Left renal pelvis (tissue), 4 donors: ENCODE measurements at places on chromosomes 3 and 15.

DNA sequence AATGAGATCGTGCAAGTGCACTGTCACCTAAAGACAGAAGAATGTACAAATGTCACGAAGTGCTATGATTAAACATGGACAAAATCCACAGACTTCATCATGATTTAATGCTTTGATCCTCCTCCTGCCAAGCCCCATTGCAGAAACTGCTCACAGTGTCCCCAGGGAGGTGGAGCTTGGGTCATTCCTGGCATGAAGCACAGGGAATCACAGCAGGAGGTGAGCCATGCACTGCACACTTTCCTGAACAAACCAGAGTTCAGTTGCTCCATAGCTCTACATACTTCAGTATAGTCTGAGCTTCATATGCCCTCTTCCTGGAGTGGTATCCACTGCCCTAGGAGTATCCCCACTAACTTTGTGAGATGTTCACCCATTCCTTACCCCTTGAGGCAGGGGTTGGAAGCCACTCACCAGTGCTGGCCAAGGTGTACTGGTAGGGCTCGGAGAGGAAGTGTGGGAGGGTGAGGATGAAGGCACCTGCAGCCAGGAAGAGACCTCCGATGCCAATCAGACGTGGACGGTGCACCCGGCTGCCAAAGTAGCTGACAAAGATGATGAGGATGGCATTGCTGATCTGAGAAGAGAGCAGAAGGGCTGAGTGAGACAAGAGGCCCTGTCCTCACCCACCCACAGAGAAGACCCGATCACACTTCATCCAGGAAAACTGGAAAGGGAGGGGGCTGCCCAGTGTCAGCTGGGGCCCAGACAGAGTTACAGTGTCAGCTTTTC, 56.3 kb downstream of the SLCO2A1 start:
- no peak for DNase-seq

DNA sequence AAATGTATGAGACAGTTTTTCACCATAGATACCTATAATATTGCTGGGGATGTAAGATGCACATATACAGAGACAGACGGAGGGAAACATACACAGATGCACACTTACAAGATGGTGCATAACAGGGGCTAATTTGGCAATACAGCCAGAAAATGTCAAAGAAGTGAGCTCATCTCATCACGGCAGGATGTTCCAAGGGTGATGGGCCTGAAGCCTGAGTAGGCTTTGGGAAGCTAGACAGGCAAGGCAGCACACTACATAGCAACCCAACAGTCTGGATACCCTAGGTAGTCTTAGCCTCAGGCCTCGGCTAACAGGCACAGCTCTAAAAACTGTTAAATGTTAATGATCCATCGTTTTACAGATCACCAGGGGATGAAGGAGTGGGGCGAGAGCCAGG, 148.5 kb downstream of the OSBPL10 start:
- no peak for DNase-seq

- no peak for DNase-seq
Observed at GRCh38 chr3:98406034-98406433, 15.6 kb downstream of the OR5K3 start.

GRCh38 chr3:109356442-109357155, 19.3 kb upstream of the DPPA4 start:
- DNase-seq, result no peak

- DNase-seq, result no peak
Observed at GRCh38 chr3:128323206-128324081, 143.2 kb downstream of the DNAJB8 start.

DNA sequence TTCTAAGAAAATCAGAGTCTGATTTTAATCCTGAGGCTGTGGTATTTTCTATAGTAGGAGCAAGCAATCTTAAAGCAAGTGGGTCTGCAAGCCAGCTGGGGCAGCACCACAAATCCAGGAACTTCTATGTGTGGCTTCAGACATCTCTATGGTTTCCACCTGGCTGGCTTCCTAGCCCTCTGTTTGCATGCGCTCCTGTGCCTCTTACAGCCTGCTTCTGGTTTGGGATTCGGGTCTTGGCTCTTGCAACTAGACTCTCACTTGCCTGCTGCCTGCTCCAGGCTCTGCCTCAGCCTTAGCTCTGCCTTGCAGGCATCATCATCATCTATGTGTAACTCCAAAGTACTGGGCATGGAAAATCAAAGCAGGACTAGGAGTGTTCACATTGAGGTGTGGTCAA, 43.4 kb downstream of the MINDY4B start:
- DNase-seq, result no peak

DNA sequence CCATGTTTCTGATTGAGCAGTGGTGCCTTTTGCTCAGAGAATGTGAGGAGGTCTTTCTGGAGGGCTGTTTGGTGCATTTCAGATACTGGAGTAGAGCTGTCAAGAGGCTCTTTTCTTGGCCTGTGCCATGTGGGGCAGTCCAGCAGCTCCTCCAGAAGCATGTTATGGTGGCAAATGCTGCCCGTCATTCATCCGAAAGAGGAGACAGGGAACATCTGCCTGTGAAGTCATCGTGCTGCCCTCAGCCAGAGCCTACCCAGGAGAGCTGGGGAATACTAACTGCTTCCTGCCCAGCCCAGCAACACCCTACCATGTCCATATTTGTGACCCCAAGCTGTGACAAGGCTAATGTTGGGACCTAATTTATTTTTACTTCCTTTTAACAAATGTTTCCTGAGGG, 82.2 kb upstream of the SLC6A6 start:
- no peak for DNase-seq

DNA sequence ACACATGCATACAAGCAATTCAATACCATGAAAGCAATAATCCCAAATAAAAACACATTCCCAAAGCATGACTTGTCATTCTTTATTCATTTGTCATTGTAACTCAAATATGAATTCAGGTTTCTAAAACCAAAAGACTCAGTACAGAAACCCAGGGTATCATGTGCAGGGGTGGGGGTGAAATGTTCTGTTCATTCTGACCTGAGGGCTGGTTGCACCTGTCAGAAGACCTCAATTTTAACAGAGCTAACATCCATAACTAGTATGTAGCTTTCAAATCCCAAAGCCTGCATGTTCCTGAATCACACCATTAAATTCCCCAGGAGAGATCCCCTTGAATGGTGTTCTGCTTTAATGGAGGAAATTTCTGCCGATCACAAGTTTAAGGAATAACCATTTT, 738.7 kb downstream of the MCTP2 start:
- no peak for DNase-seq

- DNase-seq, result no peak
Observed at GRCh38 chr15:69451951-69452691, 497 bp upstream of the RPLP1 start.

DNA sequence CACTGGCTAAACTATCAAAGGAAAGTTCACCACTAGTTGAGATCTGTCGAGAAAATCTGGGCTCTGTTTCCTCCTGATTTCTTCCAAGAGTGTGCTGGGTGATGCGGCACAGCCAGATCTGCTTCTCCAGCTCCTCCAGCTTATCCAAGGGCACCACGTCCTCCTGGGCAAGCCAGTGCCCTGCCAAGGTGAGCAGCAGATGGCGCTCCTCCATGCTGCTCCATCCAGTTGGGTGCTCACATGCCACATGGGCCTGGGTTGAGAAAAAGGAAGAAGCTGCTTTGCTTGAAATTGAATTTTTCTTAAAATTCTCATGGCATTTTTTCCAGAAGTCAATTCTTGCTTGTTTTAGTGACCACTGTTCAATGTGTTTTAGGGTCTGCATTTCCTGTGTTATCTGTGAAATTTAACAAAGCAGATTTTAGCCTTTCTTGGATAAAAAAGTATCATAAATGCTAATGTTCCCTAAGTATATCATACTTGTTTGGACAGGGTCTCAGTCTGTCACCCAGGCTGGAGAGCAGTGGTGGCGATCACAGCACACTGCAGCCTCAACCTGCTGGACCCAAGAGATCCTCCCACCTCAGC, 47.3 kb downstream of the EIF3J start:
- no peak for DNase-seq

DNA sequence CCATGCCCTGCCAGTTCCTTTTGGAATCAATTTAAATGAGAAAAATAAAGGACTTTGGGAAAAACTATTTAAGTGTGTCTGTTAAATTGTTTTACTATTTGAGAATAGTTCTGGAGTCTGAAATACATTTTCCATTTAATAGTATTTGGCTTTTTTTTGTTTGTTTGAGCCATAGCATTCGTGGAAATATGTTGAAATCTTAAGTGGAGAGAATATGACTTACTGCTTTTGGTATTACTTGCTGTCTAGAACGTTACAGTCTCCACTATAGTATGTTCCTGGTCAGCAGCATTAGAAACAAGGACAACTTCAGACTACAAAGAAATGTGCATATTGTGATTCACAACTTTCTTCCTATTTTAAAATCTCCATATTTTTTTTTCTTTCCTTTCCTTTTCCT, 179.4 kb downstream of the GHSR start:
- no peak for DNase-seq

- DNase-seq, result no peak
Observed at GRCh38 chr3:72340056-72340455, 508.2 kb downstream of the SHQ1 start.

GRCh38 chr3:192062186-192062585, 601.2 kb downstream of the PYDC2 start:
- DNase-seq, result no peak

DNA sequence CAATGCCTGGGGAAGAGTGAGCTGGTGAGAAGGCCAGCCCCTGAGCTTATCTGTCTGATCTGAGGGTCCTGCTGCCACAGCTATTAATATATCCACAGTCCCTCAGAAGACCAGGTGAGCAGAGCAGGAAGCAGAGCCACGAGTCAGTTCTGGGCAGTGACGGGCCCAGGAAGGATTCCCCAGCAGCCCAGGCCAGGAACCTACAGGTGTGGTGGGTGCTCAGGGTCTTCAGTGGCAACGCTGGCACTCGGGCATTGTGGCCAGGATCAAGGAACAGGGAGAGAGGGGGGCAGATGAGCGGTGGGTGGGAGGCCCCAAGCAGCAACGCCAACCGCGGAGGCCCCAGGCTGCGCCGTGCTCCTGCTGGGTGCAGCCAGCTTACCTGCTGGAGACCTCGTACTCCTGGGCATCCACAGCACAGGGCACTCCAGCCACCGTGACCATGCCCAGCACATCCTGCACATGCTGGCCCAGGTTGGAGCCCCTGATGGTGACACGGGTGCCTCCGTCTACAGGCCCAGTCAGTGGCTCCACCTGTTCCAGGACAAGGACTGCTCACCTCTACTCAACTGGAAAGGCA, 12.3 kb downstream of the PLXNB1 start:
- no peak for DNase-seq

- no peak for DNase-seq
Observed at GRCh38 chr3:178001670-178002101, 534.5 kb upstream of the KCNMB2 start.

- DNase-seq, result no peak
Observed at GRCh38 chr3:152549263-152549662, 280.5 kb downstream of the MBNL1 start.

DNA sequence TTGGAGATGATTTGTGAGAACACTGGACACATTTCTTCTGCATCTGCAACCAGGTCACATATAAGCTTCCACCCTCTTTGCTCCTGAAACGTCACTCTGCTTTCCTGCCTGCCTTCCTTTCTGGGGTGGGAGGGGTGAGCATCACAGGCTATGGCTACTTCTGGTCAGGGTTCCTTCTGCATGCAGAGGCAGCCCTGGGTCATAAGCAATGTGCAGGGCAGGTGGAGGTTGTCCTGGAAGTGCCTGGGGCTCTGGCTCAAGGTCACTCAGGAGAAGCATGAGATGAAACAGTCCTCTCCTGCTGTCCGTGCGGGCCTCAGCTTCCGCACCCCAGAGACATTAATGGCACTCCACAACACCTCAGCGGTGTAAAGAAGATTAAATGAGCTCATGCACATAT, 15.1 kb downstream of the SLC6A20 start:
- DNase-seq, result no peak

- DNase-seq, result no peak
Observed at GRCh38 chr15:95302206-95302605, 1028.3 kb upstream of the NR2F2 start.

DNA sequence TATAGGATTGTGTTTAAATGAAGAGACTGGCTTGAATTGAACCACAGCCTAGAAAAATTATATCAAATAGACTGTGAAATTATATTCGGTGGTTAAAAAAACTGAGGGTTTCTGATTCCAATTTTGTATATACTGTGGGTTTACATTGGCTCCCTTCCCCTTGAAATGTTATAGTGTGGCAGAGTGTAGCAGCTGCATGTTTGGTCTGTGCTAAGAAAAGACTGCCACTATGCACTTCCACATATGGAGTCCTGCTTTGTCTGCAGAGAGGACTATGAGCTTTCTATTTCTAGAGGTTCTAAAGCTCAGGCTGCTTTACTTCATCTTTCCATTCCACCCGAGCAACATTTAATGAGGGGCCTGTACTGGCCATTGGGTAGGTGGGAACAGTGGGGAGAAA, 112.3 kb downstream of the P3H2 start:
- DNase-seq, result no peak

GRCh38 chr3:122955916-122956692, 71.5 kb downstream of the SEMA5B start:
- no peak for DNase-seq

DNA sequence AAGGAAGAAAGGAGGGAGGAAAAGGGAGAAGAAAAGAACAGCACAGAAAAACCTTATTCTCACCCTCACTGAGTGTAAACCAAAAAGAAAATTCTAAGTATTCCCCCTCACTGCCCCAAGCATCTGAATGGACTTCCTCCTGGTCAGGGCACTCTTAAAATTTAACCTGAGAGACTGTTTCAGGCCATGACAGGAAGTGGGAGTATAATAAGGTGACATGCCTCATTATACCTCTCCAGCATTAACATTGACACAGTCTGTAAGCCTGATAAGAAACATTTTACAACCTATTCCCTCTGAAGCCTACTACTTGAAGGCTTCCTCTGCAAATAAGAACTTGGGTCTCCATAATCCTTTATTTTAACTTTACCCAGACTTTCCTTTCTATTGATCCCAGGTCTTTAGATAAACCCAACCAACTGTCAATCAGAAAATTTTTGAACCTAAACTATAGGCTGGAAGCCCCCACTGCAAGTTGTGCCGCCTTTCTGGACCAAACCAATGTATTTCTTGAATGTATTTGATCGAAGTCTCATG, 41.7 kb downstream of the SLCO2A1 start:
- DNase-seq, result no peak

- no peak for DNase-seq
Observed at GRCh38 chr3:138184994-138185393, 2.1 kb upstream of the ARMC8 start.

DNA sequence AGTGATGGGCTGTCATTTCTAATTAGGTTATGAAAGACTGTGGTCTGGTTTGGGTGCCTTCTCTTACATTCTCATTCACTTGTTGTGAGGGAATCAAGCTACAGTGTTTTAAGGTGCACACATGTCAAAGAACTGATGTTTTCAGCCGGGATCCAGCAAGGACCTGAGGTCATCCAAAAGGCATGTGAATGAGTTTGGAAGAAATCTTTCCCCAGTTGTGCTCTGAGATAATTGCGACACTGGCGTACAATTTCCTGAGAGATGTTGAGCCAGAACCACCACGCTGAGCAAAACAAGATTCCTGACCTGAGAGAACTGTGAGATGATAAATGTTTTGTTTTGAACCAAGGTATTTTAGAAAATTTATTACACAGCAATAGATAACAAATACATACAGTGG, 295.3 kb upstream of the SLITRK3 start:
- no peak for DNase-seq

GRCh38 chr15:77748078-77749064, 115.7 kb upstream of the LINGO1 start:
- no peak for DNase-seq
